ENCODE measurements at places on chromosomes 16 and 17.

- no peak for DNase-seq
Measured at GRCh38 chr16:78490847-78491246, 391.4 kb downstream of the WWOX start.

GRCh38 chr16:1535391-1536291, 2.2 kb downstream of the TMEM204 start:
- no peak for DNase-seq

DNA sequence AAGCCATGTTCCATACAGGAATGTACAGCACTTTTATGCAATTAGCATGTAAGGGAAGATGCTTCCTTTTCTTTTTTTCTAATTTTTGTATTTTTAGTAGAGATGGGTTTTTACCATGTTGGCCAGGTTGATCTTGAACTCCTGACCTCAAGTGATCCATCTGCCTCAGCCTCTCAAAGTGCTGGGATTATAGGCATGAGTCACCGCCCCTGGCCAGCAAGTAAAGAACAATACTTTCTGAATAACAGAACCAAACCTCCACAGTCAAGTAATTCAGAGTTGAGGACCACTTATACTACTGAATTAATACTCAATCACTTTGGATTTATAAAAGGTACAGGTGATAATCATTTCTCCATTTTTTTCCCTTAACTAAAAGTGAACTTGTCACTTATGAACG, 13.0 kb downstream of the C16orf87 start:
- no peak for DNase-seq

DNA sequence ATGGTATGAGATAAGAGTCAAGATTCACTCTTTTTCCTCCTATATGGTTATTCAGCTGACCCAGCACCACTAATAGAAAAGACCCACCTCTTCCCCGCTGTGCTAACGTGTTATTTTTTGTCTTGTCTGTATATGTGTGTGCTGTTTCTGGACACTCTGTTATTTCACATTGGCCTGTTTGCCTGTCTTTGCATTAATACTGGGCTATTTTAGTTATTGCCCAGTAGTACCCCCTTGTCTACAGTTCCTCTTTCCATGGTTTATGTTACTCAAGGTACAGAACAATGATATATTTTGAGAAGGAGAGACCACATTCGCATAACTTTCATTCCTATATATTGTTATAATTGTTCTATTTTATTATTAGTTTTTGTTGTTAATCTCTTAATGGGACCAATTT, 74.0 kb upstream of the SIAH1 start:
- no peak for DNase-seq

DNA sequence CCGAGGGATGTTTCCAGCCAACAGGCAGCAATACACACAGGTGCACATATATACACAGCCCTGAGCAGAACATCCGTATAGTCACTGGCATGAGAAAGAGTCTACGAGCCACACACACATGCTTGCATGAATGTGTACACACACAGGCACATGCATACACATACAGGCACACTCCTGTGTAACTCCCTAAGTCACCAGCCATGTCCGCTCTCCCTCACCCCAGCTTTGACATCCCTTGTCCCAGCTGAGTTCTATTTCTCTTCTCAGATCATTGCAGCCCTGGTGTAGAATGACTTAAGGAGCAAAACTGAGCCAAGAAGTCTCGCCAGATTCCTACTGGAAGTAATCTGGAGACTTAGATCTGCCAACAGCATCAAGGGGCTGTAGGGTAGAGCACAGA, 13.1 kb downstream of the CDRT4 start:
- no peak for DNase-seq

DNA sequence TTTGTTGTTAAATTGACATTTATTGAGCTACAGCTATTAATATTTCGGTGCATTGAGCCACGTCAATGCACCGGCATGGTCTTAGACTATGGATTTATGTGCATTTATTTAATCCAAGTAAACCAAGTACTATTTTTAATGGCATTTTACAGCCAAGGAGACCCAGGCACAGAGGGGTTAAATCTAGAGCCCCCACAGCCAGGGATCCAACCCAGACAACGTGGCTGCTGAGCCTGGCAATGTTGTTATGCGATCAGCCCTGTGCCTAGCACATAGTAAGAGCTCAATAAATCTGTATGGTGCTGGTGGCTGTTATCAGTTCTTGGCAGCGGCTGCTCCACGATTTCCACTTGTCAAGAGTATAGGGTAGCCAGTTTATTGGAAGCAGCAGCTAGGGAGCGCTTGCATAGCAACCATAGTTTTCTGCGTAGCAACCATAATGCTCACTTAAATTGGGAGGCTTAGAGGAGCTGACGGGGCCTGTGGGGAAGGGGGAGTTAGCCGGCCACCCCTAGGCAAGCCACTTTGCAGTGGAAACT, 541 bp upstream of the RBBP6 start:
- DNase-seq: no peak

- peak; percentile 51 for DNase-seq
Measured at GRCh38 chr17:8894202-8894671, 26.8 kb upstream of the PIK3R6 start.

DNA sequence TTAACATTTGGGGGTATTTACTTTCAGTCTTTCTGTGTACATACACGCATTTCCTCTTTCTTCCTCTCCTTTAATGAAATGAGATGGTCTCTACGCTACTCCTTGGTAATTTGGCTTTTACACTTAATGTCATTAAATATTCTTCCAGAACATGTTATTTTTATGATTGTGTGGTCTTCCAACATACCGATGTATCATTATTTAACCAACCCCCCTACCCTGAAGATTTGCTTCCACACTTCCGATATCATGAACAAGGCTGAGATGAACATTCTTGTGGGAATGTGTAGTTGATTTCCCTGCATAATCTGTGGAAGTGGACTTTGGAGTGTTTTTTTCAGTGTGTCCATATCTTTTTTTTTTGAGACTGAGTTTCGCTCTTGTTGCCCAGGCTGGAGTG, 2.3 kb upstream of the PGS1 start:
- no peak for DNase-seq

- DNase-seq: no peak
Measured at GRCh38 chr17:13862346-13862745, 207.0 kb upstream of the COX10 start.

- peak; percentile 68 for DNase-seq
Measured at GRCh38 chr17:34171245-34171818, 83.8 kb upstream of the CCL2 start.

DNA sequence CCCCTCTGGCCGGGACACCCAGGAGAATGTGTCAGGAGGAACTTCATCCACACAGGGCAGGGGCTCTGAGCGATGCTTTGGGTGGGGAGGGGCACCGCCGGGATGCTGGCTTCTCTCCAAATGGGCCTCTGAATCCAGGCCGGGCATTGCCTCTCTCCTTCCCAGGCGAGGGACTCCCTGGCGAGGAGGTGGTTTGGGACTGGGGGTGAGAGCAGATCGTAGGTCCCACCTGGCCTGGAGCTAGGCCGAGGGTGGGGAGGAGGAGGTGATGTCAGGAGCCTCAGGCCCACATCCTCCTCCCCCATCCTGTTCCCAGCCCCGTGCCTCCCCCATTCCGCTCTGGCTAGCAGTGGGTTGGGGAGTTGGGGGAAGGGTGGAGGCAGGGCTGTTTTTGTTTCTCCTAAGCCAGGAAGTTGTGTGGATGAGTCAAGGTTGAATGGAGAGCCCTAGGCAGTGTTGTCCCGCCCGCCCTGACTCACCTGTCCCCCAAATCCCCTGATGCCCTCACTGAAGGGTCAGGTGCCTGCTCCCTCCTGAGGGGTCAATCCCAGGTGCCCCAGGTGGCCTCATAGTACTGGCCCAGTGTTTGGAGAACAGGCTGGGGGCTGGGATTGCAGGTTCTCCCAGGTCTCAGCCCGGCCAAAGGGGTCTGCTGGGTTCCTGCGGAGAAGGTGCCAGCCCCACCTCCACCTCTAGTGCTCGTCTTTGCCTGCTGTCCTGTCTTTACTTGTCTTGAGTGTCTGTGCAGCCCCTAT, 2.8 kb downstream of the GRB7 start:
- no peak for DNase-seq

DNA sequence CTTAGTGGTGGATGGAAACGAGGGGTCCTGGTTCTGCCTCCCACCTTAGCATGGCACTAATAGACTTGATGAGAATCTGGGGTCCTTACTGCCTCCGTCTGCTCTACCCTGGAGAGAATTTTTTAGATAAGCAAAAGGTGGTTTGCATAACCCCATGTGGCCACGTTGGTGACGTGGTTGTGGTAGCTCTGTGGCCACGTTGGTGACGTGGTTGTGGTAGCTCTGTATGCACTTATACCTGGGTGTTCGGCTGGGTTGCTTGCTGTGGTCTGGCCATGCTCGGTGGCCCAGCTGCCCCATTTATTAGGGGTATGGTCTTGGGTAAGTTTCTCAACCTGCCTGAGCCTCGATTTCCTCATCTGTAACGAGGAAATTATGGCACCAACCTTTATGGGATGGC, 13.0 kb downstream of the SPIRE2 start:
- DNase-seq: no peak

DNA sequence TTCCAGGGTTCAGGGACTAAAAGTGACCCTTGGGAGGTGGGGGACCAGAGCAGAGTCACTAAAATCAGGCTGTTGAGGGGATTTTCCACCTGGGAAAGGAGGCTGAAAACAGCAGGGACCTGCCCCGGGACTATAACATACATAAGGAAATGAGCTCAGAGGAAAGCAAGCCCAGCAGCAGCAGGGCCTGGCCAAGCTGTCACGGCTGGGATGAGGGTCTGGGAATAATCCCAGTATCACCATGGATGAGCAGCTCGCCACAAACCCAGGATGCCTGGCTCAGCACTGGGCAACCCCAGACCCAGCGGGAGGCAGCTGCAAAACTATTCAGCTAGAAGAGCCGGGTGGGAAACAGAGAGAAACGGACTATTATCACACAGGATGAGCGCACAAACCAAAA, 72.4 kb downstream of the RPH3AL start:
- peak; percentile 19 for DNase-seq

GRCh38 chr17:21280081-21280518, 4.4 kb upstream of the MAP2K3 start:
- peak; percentile 93 for DNase-seq

- no peak for DNase-seq
Measured at GRCh38 chr16:24580665-24581064, 41.3 kb downstream of the RBBP6 start.

- DNase-seq: no peak
Measured at GRCh38 chr16:81676066-81676882, 102.8 kb upstream of the PLCG2 start.

GRCh38 chr16:57611181-57611580, 17.2 kb upstream of the ADGRG1 start:
- no peak for DNase-seq

DNA sequence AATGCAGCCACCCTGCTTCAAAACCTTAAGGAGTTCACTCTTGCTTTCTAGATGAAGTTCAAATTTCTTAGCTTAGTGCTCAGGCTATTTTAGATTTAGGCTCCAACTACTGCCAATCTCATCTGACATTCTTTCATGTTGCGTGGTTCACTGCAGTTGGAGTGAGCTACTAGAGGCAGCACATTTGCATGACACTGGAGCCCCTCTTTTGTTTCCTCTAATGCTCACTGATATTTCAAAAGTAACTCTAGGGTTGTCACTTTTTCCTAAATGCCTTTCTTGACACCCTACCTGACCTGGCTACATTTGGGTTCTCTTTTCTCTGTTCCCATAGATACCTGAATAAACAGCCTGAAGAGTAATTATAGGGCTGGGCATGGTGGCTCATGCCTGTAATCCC, 586.5 kb upstream of the GOT2 start:
- no peak for DNase-seq

DNA sequence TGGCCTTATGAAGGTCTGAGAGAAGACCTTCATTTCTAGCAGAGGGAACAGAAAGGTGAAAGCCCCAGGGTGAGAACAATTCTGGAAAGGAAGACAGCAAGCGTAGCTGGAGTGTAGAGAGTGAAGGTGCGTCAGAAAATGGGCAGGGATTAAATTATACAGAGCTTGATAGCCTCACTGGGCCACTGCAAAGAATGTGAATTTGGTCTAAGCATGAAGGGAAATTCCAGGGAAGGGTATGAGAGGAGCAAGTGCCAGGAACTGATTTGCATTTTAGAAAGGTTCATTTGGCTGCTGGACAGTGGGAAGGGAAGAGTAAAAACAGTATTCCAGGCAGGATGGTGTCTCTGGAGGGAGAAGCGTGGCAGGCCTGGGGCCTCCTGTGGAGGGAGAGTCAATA, 274.1 kb upstream of the ASIC2 start:
- no peak for DNase-seq

GRCh38 chr16:89289428-89290395, 72.2 kb downstream of the ZNF778 start:
- peak; percentile 85 for DNase-seq

- no peak for DNase-seq
Measured at GRCh38 chr16:65619606-65620005, 497.7 kb upstream of the CDH11 start.

DNA sequence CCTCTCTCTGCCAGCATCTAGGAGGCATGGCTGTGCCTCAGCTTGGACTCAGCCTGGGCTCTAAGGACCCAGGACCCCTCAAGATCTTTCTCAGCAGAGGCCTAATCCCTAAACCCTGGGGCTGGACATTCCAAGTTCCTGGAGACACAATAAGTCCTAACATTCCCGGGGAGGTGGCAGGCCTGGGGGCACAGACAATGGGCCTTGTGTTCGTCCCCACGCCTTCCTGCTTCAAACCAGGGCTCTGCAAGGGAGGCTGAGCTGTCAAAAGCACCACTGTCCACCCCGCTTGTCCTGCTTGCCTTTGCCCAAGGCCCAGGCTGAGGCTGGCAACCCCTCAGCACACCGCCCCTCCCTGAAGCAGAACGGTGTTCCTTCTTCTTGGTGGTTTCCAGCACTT, 13.7 kb downstream of the SDK2 start:
- DNase-seq: no peak

Data from sciatic nerve (tissue), 2 donors.